ENCODE measurements at places on chromosomes 2 and 18.

DNA sequence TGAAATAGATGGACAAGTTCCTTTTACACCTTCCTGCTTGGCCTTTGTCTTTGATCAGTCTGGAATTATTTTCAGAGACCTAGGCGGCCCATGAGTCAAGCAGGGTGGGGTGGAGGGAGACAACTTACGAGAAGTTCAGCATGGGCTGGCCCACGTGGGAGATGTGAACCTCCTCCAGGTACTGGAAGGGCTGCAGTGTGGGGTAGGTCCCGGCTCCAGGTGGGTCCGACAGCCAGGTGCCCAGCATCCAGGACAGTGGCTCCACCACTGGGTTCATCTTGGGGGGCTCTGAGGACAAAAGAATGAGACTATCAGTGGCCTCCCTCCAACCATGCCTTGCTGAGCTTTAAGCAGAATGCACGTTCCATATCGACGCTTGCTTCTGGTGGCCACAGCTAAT, 30.8 kb downstream of the THAP4 start:
- DNase-seq, result no peak

- DNase-seq, result no peak
These were observed 64.5 kb downstream of the TTC32 start for GRCh38 chr2:19837235-19837766.

- DNase-seq, result no peak
These were observed 25.2 kb downstream of the HS1BP3 start for GRCh38 chr2:20625491-20626391.

DNA sequence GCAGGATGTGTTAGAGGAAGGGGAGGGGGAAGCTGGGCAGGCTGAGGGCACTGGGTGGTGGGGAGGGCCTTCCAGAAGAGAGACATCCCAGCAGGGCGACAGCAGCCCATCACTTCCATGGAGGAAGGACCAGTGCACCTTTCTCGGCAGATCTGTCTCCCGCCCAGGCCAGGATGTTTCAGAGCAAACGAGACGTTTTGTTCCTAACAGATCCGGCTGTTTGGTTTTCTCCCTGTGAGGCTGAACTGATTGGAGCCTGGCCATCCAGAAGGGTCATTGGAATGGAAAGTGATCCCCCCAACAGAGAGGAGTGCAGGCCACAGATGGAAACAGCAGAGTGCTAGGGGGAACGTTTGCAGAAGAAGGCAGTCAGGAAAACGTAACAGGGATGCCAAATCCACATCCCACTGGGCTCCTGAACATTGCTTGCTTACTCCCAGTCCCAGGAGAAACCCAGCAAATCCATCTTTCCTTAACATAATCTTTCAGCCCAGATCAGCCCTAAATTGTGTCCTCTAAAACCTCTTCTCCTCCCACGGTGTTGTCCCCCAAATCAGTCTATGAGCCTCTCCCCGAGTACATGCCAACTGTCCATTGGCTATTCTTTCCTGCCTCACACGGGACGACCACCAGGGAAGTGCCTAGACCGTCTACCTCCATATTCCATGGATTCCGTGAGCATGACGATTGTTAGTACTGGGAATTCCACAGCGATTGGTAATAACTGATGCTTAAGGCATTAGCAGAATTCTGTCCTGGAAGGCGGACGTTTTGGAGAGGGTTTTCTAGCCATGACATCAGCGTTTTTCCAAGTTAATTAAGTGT, 126.8 kb downstream of the SEPTIN10 start:
- DNase-seq, result no peak

GRCh38 chr2:194661431-194661830, 995.6 kb upstream of the SLC39A10 start:
- DNase-seq, result no peak

GRCh38 chr2:28748176-28748575, 3.5 kb upstream of the PPP1CB start:
- DNase-seq, result no peak
